ENCODE measurements at places on chromosomes 16 and 17. TPM values are rescaled to one million over a fixed set of nuclear protein-coding genes. Genes with fewer than 3 reads are reported as not detected.

CLEC3A gene
- not detected for total RNA-seq

ARHGDIG gene
- total RNA-seq, result not detected

ARHGAP44 gene
- 1.00 TPM for total RNA-seq

RNF112 gene
- not detected for total RNA-seq

NXPH3 gene
- 0.06 TPM for total RNA-seq

CD300H gene
- total RNA-seq, result not detected

OR2C1 gene
- not detected for total RNA-seq

KRT25 gene
- not detected for total RNA-seq

CBLN1 gene
- total RNA-seq, result not detected

SLC16A6 gene
- not detected for total RNA-seq

NOS2 gene
- total RNA-seq, result 0.06 TPM

SPAG7 gene
- 81.8 TPM for total RNA-seq

AIPL1 gene
- total RNA-seq, result not detected

BRIP1 gene
- total RNA-seq, result 8.8 TPM

KRTAP17-1 gene
- not detected for total RNA-seq

KIAA0513 gene
- 3.4 TPM for total RNA-seq

DNAJA3 gene
- 113 TPM for total RNA-seq

KLHL10 gene
- not detected for total RNA-seq

Measured in HT1080 (cell line).